Activated CD8-positive, alpha-beta T cell treated with anti-CD3 and anti-CD28 coated beads for 36 hours (primary cell): ENCODE measurements at places on chromosomes 6 and 20. TPM values are rescaled to one million over a fixed set of nuclear protein-coding genes. Genes with fewer than 3 reads are reported as not detected.

Gene FAM229B
- 10.2 TPM for total RNA-seq

Gene MUC21
- not detected for total RNA-seq

Gene MYCT1
- not detected for total RNA-seq

Gene TMEM200A
- total RNA-seq = 0.20 TPM

Gene CD40
- 3.3 TPM for total RNA-seq

- no peak for DNase-seq
Measured at GRCh38 chr6:73790574-73790973, 94.6 kb downstream of the CD109 start.
